ENCODE measurements at places on chromosomes 1 and 21.

- no peak for DNase-seq
These were observed 1079.1 kb downstream of the TTLL7 start for GRCh38 chr1:82919837-82920236.

DNA sequence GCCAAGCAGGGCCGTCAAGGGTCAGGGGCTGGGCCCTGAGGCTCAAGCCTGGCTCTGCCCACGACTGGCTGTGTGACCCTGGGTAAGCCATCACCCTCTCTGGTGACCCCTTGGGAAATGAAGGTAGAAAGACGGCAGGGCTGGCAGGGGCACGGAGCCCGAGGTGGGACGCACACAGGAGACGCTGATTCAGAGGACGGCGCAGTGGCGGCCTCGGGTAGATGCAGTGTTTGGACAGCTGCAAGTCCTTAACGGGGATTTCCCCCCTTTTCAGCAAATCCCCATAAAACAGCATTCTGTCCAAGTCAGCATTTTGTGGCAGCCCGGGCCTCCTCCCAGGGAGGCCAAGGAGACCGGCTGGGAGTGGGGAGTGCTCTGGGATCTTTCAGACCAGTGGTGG, 16.7 kb downstream of the COL8A2 start:
- no peak for DNase-seq

GRCh38 chr1:89941110-89941766, 53.7 kb upstream of the ZNF326 start:
- DNase-seq, result no peak

GRCh38 chr21:17416139-17416538, 96.7 kb upstream of the CXADR start:
- DNase-seq, result no peak

GRCh38 chr1:234750922-234751627, 141.1 kb upstream of the IRF2BP2 start:
- peak; percentile 78 for DNase-seq

DNA sequence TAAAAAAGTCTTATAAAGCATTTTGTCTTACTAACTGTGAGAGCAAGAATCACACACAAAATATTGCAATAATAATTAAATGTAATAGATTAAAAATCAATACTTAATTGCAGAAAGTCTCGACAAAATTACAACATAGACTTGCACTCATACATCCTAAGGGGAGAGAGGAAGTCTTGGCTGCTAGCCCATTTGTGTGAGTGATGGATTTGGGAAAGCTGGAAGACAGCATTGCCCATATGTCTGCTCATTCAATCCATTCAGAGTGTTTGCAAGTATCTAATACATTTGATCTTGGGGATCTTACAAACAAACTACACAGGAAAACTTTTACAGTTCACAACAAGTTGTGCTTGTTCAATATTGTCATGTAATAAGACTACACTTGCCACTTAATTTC, 140.5 kb downstream of the COL11A1 start:
- no peak for DNase-seq

DNA sequence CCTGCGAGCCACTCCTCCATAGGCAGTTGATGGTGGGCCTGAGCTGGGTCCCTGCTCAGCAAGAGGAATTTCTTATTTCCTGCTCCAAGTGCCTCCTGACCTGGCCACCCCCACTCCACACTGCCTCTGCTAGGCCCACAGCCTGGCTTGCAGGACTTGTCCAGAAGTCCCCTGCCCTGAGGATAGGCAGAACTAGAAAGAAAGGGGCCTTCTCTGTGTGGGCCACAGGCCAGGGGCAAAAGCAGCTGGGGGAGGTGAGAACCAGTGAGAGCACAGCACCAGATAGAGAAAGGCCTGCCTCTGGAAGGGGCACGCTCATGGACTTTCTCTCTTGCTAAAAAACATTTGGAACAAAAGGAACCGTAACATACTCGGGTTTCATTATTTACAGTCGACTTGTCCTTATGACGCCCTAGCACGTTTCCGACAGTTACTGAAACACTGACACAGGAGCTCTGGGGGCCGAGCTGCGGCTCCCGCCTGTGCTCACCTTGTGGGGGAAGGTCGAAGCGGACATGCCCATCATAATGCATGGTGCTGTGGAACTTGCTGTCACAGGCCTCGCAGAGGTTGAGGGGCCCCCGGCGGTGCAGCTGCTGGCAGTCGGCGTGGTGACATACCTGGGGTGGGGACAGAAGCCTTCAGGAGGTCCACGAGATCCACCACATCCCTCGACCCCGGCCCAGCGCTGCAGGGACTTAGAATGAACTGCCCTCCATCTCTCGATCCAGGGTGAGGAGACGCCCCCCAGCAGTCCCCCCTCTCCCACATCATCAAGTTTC, 11.3 kb upstream of the TNFRSF25 start:
- no peak for DNase-seq

DNA sequence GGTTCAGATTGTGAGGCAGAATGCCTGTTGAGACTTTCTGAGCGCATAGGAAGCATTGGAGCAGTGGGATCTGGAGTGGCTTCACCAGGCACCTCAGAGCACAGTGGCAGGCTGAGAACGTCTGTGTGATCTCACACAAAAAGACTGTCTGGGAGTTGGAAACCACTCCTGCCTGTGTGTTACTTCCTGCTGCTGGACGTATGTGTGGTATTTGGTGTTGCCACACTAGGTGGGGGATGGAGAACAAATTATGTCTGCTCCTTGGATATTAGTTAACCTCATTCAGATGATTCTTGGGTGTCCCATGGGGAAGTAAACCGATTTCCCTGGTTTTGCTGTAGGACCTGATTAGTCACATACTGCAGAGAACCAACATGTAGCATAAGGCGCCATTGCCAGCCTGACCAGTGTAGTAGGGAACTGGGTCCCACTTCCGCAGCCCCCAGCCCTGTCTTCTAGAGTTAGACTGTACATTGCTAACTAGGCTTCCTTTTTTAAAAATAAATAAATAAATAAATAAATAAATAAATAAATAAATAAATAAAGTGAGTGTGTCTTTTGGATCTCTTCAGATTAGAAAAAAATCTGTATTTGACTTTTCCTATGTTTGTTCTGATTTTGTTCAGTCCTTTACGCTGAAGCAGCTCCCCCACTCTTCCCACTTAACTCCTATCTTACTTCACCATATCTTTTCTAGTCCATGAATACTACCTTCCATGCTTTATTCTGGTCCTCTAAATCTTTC, 26.9 kb downstream of the UCK2 start:
- no peak for DNase-seq

All from NCI-H1092 (cell line).